ENCODE measurements at places on chromosomes 3 and 15.
A peak's percentile ranks its signal among the peaks of the same experiment; 100 is the strongest.

DNA sequence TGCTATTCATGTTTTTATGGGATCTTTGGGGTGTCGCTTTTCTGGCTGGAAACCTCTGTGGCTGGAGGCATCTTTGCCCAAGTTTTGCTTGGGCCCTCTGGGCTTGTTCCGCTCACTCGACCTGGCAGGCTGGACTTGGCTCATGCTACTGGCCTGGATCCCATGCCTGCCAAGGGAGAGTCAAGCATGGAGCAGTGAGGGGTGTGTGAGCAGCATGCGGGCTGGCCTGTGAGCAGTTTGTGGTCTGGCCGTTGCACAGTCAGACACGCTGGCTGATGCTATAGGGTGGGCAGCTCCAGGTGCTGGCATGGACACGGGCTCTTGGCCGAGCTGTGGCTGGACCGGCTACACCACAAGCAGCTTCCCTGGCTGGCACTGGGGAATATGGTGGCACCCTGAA, 491.1 kb downstream of the AGBL1 start:
- DNase-seq, result no peak

GRCh38 chr3:37443363-37444035, 269.1 kb upstream of the LRRFIP2 start:
- no peak for DNase-seq

- no peak for DNase-seq
Measured at GRCh38 chr3:32613183-32613582, 42.5 kb upstream of the DYNC1LI1 start.

- no peak for DNase-seq
Measured at GRCh38 chr3:10554236-10554611, 48.8 kb upstream of the ATP2B2 start.

GRCh38 chr15:99842071-99842470, 108.8 kb upstream of the LYSMD4 start:
- DNase-seq, result no peak

- DNase-seq, result no peak
Measured at GRCh38 chr3:186922790-186923189, 7.5 kb upstream of the ST6GAL1 start.

- DNase-seq, result no peak
Measured at GRCh38 chr3:30475038-30475808, 131.2 kb upstream of the TGFBR2 start.

DNA sequence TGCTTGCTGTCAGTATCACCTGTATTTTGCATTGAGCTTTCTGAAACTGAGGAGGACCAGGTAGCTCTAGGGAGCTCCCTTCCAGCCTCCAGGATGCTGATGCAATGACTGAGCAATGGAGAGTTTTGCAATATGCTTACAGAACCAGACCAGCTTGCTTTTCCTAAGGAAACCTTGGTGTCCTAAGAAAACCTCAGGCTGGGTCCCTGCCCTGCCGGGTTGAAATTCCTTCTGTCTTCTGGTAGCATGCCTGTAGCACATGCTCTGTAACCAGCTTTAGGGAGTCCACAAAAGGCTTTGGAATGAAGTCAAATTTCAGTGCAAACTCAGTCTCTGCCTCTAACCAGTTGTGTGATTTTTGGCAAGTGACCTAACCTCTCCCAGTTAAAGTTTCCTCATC, 65.8 kb upstream of the GSK3B start:
- no peak for DNase-seq

DNA sequence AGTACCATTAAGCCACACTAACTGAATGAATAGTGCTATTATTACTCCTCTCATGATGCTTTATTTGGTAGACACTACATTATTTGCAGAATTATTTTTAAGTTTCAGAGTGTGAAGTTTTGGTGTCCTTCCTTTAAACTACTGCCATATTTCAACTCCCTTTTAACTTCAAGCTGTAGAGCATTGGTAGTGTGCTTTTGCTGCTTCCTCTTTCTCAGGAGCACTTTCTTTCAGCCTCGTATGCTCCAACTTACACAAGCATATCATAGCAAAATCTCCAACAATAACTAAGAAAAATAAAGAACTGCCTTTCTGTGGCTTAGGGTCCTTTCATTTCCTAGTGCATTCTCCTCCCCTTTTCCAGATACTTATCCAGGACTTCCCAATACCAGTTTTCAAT, 476.4 kb upstream of the AGTR1 start:
- DNase-seq, result no peak

GRCh38 chr3:156787926-156788663, 38.1 kb upstream of the LEKR1 start:
- no peak for DNase-seq

- DNase-seq, result no peak
Measured at GRCh38 chr3:29899021-29899420, 618.1 kb downstream of the RBMS3 start.

DNA sequence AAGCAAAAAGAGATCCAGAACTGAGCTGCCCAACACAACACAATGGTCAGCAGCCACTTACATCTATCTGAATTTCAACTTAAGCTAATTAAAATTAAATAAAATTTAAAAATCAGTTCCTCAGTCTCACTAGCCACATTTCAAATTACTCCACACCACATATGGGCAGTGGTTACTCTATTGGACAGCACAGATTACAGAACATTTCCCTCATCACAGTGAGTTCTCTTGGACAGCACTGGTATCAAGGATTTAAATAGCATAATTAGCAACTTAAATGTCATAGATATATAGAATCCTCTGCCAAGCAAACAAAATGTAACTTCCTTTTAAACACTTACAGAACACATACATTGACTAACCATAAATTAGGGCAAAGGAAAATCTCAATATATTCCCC, 64.4 kb downstream of the KBTBD12 start:
- no peak for DNase-seq

DNA sequence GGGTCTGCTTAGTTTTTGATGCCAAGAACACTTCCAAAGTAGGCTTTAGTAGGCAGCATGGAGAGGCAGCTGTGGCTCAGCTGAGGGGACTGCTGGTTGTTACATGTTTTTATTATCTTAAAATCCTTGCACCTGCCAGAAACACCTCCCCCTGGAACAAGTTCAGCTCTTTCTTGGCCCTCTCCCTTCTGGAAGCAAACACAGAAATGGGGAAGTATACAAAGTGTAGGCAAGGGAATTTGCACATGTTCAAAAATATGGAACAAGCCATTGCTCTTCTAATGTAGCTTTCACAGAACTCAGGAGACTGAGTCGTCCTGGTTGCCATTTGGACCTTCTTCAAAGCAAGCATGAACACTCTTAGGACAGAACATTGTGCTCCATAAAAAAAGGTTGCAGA, 169.1 kb upstream of the SEMA6D start:
- DNase-seq, result no peak

DNA sequence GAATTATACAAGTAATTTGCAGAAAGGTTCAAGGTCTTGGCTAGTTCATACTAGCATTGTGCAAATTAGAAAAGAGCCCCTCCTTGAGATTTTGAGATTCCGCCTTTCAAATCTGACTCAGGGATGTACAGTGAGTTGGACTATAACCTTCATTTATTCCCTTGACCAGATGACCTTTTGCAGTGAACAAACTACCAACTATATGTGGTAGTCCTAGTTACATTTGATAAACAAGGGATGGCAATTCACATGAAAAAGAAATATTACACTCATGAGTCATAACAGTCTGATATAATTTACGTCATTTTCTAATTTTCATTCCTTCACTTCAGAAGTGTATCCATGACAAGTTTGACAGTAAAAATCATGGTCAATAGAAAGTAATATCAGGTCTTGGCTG, 860.4 kb downstream of the ROBO1 start:
- no peak for DNase-seq

GRCh38 chr3:66076861-66077470, 38.2 kb upstream of the MAGI1 start:
- no peak for DNase-seq

GRCh38 chr15:71249986-71250385, 134.7 kb downstream of the THSD4 start:
- no peak for DNase-seq

DNA sequence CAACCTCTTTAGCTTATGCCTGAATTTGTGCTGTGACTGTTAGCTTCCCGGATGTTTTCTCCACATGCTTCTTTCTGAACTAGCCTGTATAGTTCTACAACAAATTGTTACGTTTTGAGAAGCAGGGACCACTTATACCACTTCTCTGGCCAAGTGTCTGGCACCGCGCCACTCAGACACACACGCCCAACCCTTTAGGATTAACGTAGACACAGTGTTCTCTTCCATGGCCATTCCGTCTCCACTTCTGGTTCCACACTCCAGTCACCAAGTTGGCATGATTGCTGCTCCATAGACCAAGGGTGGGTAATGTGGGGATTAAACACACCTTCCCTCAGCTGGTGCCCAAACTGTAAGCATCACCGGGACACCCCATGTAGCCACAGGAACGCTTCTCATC, 755 bp upstream of the TMEM108 start:
- no peak for DNase-seq

DNA sequence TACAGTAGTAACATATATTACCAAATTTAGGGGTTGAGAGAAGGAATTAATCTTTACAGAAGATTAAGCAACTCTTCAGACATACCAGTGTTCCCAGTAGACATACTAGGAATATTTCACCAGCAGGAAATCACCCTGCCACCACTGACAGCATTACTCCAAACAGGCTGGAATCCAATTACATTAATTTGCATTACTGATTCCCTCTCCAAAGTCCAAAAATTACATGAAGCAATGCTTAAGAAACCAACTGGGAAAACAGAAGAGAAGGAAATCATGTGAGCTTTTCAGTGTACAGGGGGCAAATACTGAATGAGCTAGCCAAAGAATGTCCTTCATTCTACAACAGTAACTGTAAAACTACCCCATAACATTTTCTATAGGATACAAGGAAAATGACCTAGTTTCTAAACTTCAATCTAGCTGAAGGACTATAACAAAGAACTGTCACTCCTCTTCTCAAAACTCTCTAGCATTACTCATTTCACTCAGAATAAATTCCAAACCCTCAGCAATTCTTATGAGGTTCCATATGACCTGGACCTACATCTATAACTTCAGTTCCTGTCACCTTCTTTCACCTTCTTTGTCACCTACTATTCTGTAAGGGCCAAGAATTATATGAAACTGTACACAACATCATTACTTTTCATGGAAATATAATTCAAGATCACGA, 72.7 kb downstream of the INO80 start:
- DNase-seq, result no peak

DNA sequence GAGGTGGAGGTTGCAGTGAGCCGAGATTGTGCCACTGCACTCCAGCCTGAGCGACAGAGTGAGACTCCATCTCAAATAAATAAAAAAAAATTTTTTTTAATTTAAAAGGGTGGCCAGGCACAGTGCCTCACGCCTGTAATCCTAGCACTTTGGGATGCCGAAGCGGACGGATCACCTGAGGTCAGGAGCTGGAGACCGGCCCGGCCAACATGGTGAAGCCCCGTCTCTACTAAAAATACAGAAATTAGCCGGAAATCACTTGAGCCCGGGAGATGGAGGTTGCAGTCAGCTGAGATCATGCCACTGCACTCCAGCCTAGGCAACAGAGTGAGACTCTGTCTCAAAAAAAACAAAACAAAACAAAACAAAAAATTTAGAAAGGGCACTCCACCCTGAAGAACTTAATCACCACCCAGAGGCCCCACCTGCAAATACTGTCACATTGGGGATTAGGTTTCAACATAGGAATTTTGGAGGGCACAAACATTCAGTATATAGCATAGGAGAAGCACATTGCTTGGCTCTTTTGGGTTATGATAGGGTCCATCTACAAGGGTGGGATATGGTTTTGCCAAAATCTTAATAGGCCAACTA, 7.1 kb upstream of the YEATS2 start:
- no peak for DNase-seq

DNA sequence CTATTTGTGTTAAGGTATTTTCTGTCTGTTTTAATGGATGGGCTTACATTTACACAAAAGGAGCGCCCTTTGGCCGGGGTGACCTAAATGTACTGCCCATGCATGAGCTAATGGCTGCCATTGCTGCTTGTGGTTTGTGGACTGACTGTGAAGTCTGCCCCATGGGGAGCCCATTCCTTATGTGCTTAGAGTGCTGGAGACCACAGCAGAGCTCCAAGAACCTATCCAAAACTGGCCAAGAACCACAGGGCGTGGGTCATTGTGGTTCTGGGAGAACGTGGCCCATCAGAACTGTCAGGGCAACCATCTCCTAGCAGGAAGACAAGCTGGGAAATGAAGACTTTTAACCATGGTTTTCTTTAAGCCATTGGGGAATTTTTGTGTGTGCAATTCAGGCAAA, 105.3 kb downstream of the CHDH start:
- no peak for DNase-seq

- DNase-seq, result no peak
Measured at GRCh38 chr15:93185796-93186195, 96.8 kb upstream of the RGMA start.

DNA sequence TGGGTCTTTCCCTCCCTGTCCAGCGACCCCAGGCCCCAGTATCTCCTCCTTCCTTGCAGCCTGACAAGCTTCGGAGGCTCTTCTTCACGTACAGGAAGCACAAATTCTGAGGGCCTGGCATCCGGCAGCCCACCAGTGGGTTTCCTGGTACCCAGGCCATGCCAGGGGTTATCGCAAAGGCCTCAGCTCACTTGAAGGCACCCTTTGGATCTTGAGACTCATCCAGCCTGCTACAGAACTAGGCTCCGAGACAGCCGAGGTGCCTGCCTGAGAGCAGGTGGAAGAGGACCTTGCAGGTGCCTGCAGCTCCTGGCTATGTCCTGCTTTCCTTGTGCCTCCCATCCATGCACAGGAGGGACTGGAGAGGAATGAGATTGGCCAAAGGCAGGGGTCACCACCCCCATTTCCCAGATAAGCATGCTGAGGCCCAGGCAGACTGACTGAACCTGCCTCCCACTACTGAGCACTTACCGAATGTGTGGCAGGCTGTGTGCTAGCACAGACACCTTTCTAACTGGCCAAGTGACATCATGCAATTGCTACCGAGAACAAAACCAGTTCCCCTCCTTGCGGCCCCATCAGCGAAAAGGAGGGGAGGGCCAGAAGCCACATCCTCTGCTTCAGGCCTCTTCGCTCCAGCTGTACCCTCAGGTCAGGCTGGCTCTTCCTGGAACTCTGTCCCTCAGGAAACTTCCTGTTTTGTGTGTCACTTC, 11.2 kb downstream of the SH2D7 start:
- peak; percentile 19 for DNase-seq

DNA sequence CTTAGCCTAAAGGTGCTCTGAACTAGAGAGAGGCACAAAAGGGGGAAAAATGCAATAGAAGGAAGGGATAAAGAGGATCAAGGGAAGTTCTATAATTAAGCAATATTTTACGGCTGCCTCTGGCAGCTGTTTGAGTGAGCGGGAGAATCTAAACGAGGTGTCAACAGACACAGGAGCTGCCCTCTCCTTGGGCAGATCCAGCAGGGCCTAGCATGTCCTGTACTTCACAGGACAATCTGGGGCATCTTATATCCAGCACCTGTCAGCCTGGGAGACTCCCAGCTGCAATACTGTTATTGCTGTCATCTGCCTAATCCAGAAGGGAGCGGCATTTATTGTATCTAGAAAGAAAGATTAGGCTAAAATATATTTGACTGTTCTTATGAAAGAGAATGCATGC, 68.9 kb downstream of the WWTR1 start:
- no peak for DNase-seq
